ENCODE measurements at places on chromosomes 13 and 19.

DNA sequence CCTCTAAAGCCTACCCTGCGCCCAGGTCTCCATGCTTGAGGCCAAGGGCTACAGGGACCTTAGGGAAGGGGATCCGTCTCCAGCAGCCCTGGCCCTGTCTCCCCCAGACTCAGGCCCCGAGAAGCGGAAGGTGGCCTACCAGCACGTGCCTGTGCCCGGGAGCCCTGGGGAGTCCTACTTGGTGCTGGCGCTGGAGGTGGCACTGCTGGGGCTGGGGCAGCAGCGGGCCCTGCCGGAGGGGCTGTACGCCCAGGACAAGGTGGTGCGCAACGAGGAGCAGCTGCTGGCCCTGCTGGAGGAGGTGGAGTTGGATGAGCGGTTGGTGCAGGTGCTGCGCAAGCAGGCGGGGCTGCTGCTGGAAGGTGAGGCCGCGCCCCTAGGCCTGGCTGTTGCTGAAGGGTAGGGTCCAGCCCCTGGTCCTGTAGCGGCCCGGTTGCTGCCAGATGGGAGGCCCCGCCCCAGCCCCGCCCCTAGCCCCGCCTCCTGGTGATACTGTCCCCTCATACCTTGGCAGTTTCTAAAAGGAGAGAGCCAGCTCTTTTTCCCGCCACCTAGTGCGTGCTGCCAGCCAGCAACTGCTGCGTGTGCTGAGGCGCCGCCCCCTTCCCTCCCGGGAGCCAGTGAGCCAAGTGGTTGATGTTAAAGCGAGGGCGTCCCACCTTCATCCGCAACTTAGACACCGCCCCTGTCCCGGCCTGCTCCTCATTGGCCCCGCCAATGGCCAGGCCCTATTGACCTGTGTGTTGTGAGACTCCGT, 22.6 kb downstream of the ZSWIM4 start:
- DNase-seq, result no peak

- no peak for DNase-seq
These were observed 39.1 kb downstream of the TRPM4 start for GRCh38 chr19:49196527-49197240.

GRCh38 chr13:35659796-35660195, 183.3 kb upstream of the MAB21L1 start:
- DNase-seq, result no peak

DNA sequence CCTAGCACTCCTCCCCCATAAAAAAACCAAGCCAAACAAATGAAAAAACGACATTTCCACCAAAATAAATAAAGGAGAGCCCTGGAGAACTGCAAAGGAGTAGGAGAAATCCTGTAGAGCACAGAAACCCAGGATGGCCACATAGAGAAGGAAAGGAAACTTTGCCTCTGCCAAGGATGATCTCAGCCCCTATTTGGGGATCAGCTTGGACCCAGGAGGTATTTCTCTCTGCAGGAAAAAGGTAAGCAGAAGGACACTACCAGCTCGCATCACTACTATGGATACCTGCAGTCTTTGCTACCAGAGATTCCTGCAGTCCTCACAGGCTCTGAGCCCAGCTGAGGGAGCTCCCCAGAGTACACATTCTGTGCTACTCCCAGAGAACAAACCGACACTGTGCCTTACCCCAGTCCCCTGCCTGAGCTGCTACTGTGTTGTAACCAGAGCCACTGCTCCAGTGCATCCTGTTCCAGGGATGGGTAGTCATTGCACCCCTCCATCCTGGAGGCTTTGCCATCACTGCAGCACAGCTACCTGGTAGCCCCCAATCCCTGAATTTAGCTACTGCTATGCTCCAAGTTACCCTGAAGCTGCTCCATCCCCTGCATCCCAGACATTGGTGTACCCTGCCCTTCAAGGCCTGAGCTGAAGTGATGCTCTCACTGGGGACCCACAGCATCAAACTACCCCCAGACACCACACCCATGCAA, 41.7 kb downstream of the VWA8 start:
- no peak for DNase-seq

- peak; percentile 6 for DNase-seq
These were observed 237.6 kb downstream of the LACC1 start for GRCh38 chr13:44117351-44117750.

DNA sequence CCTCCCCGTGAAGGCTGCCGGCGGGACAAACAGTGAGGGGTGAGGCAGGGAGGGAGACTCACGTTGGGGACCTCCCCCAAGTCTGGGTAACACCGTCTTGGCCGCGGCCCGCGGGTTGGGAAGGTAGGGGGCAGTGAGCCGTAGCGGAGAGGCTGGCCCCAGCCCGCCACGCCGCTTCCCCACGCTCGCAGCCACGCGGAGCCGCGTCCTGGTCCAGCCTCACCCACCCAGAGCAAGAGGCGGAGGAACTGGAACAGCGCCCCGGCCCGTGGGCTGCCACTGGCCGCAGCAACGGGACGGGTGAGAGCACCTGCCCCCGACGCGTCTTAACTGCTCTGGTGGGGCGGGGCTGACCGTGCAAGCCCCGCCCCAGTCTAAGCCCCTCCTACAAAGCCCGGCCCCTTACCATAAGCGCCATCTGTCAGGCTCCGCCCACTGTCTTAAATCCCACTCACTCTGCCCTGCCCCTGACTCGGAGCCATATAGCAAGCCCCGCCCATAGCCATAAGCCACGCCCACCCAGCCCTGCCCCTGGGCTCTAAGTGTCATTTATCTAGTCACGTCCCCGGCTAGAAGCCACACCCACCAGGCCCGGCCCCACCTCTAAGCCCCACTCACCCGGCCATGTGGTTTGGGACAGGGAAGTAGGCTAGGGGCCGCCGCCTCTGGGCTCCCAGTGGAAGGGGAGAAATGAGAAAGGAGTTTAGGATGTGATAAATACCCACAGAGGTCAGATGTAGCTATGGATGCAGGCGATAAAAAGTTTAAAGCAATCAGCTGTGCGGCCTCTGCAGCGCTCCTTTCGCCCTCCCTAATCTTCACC, 2.1 kb upstream of the CCL25 start:
- peak; percentile 99 for DNase-seq

DNA sequence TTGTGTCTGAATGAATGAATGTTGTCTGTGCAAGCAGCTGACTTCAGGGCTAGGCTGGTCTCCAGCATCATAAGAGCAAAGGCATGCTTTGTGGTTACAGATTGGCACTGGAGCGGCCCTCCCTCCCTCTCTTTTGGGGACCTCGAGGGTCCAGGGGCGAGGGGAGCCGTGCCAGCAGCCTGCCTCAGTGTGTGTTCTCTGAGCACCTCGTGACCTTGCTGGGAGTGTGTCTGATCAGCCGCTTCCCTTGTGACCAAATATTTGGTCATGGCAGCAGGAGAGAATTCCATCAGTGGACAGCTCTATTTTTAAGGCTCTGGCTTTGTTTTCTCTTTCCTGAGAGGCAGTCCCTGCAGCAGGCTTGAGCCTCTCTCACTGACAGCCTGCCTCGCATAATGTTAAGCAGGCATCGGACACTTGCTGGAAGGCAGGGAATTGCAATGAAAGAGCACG, 329.7 kb downstream of the UQCRFS1 start:
- DNase-seq, result no peak

- DNase-seq, result no peak
These were observed 155.7 kb downstream of the PTPRS start for GRCh38 chr19:5184930-5185329.
